ENCODE measurements at places on chromosomes 2 and 18. TPM values are rescaled to one million over a fixed set of nuclear protein-coding genes. Genes with fewer than 3 reads are reported as not detected.
A peak's percentile ranks its signal among the peaks of the same experiment; 100 is the strongest.

GRCh38 chr2:127649684-127650040, 3.7 kb downstream of the GPR17 start:
- peak; percentile 71 for DNase-seq

DNA sequence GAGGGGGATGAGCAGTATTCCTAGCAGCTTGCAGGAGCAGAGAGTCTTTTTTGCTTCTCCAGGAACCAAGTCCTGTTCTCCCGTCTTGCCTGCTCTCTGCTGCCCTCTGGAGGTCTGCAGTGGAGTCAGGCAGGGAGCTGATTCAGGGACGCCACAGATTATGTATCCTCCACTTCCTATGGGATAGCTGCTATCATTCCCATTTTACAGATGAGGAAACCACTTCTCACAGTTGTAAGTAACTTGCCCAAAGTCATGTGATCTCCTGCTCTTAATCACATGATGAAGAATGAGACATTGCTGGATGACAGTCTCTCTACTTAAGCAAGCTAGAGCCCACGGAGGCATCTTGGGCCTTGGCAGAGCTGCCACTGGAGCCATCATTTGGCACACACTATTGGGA, 8.3 kb downstream of the SLC4A5 start:
- DNase-seq, result peak; percentile 75

DNA sequence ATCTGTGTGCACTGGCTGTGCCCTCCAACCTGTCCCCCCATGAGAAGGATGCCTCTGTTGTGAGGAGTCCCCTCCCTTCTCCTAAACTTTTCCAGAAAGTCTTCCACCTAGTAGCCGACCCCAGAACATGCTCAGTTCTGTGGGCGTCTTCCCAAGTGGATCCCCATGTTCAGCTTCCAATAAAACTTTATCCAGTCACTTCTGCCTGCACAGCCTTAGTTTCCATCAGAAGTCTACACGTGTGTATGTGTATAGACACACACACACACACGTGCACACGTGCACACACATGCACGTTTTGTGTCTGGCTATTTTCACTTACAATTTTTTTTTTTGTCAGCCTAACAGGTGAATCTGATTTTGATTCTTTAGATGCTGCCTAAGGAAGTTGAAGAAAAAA, 115.1 kb downstream of the RTP5 start:
- DNase-seq, result no peak

GRCh38 chr2:127219171-127220070, 678 bp downstream of the CYP27C1 start:
- DNase-seq, result no peak

DNA sequence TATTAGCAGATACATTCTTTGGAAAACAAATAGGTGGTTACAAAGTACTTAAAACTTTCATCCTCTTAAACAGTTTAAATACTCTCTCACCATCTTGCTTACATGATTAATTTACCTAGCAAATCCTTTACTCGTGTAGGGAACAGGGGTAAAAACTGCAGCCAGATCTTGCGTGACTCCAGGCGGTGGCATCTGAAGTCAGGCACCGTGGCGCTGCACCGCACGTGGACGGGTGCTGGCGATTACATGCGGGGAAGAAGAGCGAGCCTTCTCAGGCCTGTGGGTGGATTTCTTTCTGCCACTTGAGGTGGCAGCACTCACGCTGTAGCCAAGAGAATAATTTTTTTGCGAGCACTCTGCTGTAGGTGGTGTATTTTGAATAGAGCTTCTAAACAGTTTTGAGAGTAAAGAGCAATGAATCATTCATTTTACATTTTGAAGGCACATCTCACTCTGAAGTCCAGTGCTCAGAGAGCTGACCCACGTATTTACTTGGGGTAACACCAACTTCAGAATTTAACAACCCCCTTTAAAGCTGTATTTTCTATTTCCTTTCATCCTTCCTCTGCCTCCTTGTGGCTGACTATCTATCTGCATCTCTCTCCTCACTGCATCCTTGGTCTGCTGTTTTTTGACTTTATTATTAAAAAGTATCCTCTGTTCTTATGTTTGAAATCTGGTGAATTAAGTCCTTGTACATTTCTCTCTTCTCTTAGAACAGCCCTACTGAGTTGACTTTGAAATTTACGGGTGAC, 68.9 kb downstream of the EPAS1 start:
- DNase-seq, result no peak

DNA sequence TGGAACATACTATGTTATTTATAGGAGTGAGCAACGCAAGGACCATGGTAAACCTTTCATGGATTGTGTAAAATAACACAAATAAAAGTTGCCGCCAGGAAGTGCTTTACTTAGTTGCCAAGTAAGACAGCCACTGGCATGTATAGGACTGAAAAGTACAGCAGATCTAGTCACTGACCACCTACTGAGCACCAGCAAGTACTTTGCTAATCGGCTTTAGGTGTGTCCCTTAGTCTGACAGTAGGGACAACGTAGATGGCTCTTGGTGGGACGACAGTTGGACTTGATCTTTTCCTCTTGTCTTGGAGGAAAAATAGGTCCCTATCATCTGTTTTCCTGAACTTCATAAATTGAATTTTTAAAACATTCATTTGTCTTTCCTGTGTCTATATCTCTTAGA, 13.6 kb upstream of the CXXC1 start:
- no peak for DNase-seq

DNA sequence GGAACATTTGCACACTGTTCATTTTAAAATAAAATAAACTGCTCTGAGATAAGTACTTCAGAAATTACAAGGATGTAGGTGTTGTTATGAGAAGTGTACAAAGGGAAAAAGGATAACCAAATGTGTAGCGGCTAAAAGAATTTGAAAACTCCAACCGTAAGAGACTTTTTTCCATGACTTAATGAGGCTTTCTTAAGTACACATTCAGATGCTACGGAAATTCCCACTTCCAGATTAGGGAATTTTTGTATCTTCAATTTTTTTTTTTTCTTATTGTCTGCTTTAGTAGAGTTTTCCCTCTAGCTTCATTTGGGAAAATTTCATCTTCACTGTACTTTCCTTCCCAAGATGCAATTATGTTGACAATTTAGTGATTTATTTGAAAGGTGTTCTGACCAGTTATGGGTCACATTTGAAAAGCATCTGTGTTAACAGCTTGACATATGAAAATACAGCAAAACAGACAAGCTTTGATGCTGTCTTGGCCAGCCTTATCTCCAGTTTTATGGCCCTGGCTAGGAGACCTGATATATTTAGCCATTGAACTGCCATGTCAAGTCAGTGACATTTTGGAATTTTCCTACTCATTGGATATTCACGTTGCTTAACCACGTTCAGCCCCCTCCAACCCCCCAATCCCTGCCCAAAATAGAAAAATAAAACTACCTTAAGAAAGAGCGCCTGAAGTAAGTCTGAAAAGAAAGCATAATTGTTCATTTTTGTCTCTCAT, 105.6 kb downstream of the FEZ2 start:
- DNase-seq, result no peak

The TMEM198 gene
- 1.4 TPM for total RNA-seq

The FAM237A gene
- not detected for total RNA-seq

The SLC11A1 gene
- 419 TPM for total RNA-seq

The ZEB2 gene
- total RNA-seq, result 220 TPM

The FOXI3 gene
- not detected for total RNA-seq

The LYPD6B gene
- 2.0 TPM for total RNA-seq

All from lower lobe of right lung (tissue), 2 donors.